Breast epithelium (tissue), 4 donors: ENCODE measurements at places on chromosomes 2 and 18. TPM values are rescaled to one million over a fixed set of nuclear protein-coding genes. Genes with fewer than 3 reads are reported as not detected.

TCF23 gene
- not detected for total RNA-seq

GRCh38 chr2:23905155-23905554, 21.8 kb downstream of the ATAD2B start:
- DNase-seq, result no peak

TXNDC2 gene
- total RNA-seq, result not detected

KCNF1 gene
- 0.66 TPM for total RNA-seq

GRCh38 chr2:23698721-23699579, 228.0 kb downstream of the ATAD2B start:
- DNase-seq, result peak; percentile 33

DNA sequence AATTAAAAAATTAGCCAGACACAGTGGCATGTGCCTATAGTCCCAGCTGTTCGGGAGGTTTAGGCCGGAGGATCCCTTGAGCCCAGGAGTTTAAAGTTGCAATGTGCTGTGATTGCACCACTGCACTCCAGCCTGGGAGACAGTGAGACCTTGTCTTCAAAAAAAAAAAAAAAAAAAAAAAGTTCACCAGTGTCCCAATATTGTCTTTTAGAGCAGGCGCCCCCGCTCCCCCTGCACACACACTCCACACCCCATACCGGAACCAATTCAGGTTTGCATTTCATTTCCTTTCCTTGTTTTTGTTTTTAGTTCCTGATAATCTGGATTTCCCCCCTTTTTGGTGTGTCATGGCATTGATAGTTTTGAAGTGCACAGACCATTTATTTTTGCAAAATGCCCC, 10.4 kb downstream of the TMEM87B start:
- no peak for DNase-seq

SLC9A4 gene
- not detected for total RNA-seq

DNA sequence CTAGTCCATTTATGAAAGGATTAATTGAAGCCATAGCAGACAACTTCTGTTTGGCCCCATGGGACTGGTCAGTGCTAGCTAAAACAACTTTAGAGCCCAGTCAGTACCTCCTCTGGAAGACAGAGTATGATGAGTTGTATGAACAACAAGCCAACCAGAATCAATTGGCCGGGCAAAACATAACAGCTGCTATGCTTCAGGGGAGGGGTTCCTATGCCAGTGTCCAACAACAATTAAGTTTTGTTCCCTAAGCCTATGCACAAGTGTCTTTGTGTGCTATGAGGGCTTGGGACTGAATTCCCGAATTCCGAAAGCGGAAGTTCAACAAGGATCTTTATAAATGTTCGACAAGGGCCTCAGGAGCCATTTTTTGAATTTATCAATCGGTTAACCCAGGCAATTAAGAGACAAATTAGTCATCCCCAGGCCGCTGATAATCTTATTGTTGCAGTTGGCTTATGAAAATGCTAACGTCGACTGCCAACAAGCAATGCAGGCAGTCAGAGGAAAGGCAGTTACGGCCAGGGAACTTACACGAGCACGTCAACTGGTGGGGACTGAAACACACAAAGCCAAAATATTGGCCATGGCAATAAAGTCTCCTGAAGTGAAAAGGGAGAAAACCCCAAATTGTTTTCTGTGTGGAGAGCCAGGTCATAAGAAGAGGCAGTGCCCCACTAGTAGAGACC, 57.9 kb downstream of the ZNF638 start:
- DNase-seq, result no peak

DNA sequence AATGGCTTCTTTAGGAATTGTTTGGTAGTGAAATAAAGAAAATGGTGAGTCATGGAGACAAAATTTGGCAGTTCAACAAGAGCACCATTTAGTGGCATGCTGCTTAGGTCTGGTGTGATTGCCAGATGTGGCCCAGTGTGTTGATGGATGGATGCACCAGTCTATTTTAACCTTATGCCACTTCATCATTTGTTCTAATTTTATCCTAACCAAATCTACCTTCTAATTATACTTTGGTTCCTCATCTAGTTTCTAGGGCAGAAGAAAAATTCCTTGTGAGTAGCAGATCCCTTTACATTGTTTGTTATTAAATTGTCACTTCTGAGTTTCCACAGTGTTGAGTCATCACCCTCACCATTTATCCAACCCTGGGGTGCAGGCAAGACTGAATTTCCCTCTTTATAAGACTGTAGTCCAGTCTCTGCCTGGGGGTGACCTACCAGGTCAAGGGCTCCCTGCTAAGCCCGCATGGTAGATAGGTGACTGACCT, 32.5 kb downstream of the NABP1 start:
- no peak for DNase-seq

CDH2 gene
- 0.33 TPM for total RNA-seq

DNA sequence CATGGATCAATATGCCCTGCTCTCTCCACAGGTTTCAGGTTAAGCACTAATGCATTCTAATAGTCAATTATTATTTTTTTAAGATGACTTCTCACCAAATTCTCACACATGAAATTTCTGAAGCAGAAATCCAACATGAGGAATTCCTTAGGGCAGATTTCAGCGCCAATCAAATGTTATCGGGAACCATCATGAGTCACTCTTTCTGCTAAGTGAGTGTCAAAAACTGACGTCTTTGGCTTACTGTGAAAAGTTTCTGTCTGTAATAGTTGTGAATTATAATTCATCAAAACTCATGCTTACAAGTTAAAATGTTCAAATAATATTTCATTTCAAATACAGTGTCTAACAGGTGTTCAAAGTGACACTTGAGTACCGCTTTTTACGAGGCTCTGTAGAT, 1038.6 kb downstream of the SOCS6 start:
- DNase-seq, result no peak

DSEL gene
- total RNA-seq, result 13.8 TPM

DNA sequence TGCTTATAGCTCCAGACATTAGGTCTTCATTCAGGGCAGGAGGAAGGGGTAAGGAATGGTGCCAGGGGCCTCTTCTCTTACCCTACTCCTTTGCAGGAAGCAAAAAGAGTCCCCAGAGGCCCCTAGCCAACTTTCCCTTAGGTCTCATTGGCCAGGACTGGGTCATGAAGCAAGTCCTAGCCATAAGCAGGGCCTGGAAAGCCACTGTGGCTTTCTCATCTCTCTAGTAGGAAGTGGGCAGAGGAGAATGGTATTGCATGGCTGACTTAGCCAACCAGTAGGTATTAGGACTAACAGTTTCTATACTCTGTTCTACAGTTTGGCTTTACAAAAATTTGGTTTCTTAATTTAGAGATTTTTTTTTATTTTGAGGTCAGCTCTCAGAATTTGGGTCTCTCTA, 4.8 kb downstream of the FAM228A start:
- no peak for DNase-seq

DNA sequence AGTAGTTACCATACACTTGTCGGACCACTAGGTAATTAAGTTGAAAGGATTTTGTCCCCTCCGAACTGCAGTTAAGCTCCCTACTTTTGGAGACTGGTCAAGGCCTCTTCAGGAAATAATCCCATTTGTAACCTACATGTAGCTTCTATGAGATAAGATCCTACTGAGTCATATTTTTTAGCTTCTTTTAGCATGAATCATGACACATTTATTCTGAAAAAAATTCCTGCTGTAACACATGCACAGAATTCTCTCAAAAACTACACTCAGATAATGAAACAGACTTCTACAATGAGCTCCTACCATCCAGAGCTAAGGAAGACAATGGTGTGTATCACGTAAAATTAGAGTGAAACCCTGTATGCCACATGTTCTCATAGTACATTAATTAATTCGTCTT, 100.7 kb upstream of the CCDC195 start:
- no peak for DNase-seq

SERPINB11 gene
- not detected for total RNA-seq

DNA sequence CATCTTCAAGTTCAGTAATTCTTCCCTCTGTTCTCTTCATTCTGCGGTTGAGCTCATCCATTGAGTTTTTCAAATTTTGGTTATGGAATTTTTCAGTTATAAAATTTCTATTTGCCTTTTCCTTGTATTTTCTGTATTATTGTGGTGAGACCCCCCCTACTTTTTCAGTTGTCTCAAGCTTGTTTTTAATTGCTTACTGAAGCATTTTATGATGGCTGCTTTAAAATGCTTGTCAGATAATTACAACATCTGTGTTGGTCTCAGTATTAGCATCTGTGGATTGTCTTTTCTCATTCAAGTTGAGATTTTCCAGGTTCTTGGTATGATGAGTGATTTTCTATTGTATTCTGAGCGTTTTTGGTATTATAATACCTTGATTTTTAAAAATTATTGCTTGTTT, 121.2 kb upstream of the REV1 start:
- no peak for DNase-seq

DNA sequence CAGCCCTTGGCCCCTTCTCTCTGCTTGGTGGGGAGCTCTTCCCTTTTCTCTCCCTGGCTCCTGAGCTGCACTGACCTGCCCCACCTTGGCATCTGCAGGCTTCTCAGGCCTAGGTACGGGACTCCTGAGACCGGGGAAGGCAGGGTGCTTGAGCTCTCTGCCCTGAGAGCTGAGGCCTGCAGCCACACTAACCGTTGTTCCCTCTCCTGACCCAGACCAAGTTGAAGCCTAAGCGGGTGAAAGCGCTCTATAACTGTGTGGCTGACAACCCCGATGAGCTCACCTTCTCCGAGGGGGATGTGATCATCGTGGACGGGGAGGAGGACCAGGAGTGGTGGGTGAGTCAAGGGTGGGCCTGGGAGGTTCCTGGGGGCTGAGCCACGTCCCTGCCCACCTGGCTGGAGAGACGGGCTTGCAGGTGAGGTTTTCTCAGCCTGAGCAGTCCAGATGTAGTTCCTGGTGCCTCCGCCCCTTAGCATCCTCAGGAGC, 22.2 kb downstream of the ITGB1BP1 start:
- no peak for DNase-seq

GRCh38 chr2:127020536-127020935, 86.4 kb downstream of the BIN1 start:
- DNase-seq, result no peak

CYP27A1 gene
- total RNA-seq, result 25.6 TPM

GRCh38 chr18:55390898-55391297, 197.1 kb downstream of the TCF4 start:
- no peak for DNase-seq

LIMS4 gene
- total RNA-seq, result 0.64 TPM

GRCh38 chr2:240651185-240651584, 25.9 kb downstream of the GPR35 start:
- DNase-seq, result peak; percentile 25

DNA sequence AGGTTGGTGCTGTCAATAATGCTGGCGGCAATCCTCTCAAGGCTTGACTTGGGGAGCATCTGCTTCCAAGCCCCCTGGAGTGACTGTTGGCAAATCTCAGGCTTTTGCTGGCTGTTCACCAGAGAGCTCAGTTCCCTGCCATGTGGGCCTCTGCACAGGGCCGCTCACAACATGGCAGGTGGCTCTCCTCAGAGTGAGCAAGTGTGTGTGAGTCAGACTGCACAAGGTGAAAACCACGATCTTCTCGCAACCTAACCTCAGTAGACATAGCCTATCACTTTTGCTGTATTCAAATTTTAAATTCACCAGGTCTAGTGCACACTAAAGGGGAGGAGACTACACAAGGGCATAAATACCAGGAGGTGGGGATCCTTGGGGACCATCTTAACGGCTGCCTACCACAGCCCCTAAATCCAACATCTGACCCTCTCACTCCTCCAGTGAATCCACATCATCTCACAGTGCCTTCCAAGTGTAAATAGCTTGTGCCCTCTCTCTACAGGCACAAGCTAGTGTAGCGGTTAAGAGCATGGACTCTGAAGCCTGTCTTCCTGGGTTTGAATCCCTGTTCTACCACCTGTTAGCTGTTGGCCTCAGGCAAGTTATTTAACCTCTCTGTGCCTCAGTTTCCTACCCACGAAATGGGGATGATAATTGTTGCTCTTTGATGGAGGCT, 187.7 kb upstream of the CXCR4 start:
- no peak for DNase-seq

DOK6 gene
- 1.3 TPM for total RNA-seq

DNA sequence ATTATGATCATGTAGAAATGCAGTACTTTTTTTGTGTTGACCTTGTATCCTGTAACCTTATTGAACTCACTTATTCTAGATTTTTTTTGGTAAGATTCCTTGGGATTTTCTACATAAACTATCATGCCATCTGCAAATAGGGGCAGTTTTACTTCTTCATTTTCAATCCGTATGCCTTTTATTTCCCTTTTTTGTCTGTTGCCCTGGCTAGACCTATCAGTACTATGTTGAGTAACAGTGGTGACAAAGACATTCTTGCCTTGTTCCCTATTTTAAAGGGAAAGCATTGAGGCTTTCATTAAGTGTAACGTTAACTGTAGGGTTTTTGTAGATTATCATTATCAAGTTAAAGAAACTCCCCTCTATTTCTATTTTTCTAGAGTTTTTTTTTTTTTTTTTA, 92.3 kb downstream of the LYPD1 start:
- DNase-seq, result no peak

ESPNL gene
- total RNA-seq, result 1.3 TPM

SULT1C2 gene
- total RNA-seq, result 1.2 TPM

MDH1B gene
- 0.64 TPM for total RNA-seq

GRCh38 chr2:232415138-232415690, 8.6 kb downstream of the ALPG start:
- DNase-seq, result no peak

DNA sequence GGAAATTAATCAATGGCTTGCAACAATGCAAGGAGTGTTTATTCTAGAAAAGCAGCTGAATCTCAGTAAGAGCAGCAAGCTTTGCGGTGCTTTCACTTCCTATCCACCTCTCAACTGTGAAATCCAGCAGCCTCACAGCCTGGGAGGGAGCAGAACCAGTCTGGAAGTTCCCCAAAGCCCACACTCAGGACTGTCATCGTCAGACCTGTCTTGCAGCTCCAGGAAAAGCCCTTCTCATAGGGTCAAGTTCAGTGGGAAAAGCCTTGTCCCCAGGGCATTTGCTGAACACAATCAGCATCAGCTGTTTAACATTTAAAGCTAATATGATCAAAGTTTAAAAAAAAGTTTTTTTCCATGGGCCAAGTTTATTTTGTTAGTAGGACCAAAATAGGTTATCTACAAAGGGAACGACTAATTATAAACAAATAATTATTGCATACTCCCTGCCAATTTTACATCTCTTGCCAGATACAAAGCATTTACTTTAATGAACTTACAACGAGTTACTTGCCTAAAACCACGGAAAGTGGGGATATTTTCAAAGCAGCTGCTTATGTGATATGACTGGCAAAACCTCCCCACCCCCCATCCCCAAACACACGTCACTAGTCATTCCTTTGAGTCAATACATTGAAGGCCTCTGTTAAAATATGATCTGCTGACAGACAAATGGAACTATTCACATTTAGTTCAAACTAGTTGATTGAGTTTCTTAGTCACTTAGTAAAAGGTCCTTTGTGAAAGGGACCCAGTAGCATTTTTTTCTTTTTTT, 36.8 kb downstream of the PARD6G start:
- no peak for DNase-seq
